Stimulated activated CD8-positive, alpha-beta memory T cell treated with anti-CD3 and anti-CD28 coated beads, Interleukin-4, amount 100 ng/mL, for 4 hours (primary cell): ENCODE measurements at places on chromosomes 7 and 10.

DNA sequence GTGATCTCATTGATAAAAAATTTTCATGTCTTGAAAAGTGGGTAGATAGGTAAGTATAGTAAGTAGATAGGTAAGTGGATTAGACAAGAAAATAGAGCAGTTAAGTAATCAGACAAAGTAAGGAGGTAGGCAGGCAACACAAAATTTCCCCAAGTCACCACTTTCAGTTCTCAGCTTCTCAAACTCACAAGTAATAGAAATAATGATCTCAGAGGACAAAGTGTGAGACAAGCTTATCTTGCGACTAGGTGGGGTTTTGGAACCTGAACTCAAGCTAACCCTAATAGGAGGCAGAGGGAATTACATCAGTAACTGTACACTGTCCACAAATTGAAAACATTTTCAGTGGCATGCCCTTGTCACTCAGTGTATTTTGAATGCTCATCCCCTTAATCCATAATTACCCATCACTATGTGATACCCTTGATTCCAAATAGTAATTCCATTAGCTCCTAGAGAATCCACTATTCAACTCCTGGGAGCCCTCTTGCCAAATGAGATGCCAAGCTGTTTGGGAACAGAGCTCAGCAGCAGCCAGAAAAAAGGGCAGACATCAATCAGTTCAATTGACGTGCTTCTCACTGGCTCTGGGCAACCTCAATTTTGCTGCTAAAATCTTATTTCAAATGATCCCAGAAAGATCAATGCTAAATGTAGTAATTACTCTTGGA is 703.2 kb downstream of the XPNPEP1 start:
- DNase-seq: no peak

DNA sequence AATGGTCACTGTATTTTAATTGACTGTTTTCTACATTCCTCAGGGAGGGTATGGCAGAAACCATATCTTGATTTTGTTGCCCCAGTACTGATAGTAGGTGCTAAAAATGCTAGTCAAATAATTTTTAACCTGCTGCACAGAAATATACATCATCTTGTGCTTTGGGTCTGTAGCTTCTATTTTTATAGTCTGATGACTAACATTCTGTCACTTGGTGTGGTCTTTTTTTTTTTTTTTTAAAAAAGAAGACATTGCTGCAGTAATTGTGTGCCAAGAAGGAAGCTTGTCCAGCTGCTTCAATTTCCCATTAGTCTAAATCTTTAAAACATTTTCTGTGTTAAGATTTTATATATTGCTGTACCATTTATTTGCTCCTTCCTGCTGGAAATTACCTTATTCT is 83.6 kb downstream of the ICA1 start:
- no peak for DNase-seq

DNA sequence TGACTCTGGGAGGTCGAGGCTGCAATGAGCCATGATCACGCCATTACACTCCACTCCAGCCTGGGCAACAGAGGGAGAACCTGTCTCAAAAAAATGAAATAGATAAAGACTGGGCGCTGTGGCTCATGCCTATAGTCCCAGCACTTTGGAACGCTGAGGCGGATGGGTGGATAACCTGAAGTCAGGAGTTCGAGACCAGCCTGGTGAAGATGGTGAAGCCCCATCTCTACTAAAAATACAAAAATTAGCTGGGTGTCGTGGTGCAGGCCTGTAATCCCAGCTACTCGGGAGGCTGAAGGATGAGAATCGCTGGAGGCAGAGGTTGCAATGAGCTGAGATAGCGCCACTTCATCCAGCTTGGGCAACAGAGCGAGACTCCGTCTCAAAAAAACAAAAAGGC is 1.1 kb upstream of the DDX21 start:
- DNase-seq: no peak

- DNase-seq: no peak
These were observed 134.4 kb downstream of the ITGA8 start for GRCh38 chr10:15585303-15585715.

GRCh38 chr10:71687480-71687879 is 32.1 kb downstream of the C10orf105 start:
- DNase-seq: no peak
